ENCODE measurements at places on chromosomes 12 and 14. TPM values are rescaled to one million over a fixed set of nuclear protein-coding genes. Genes with fewer than 3 reads are reported as not detected.

Gene SDSL
- total RNA-seq, result 0.85 TPM

Gene SPIC
- total RNA-seq, result not detected

DNA sequence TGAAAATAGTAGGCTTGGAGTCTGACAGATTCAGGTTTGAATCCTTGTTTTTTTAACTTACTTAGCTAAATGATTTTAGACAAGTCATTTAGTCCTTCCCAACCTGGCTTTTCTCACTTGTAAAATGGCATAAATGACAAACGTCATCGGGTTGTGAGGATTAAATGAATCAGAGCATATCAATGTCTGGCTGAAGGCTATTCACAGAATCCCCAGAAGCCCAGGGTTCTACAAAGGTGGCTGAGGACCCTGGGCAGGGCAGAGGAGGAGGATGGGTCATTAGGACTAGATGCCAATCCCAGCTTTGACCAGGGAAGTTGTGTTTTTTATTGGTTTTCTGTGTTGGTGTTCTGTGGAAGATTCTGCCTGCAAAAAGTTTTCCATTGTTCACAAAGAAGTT, 7.6 kb upstream of the PTPRB start:
- DNase-seq, result no peak
- H3K27me3 ChIP-seq, result peaks cover 12% of the 10 kb centered on the region
- no peak overlapping the region for H3K4me3 ChIP-seq
- H3K4me1 ChIP-seq, result peaks cover 3% of the 10 kb centered on the region
- no peak overlapping the region for H3K27ac ChIP-seq
- no peaks in the 10 kb centered on the region for H3K36me3 ChIP-seq

- H3K36me3 ChIP-seq, result no peaks in the 10 kb centered on the region
- no peak overlapping the region for H3K4me3 ChIP-seq
- DNase-seq, result no peak
- H3K4me1 ChIP-seq, result no peaks in the 10 kb centered on the region
- no peak overlapping the region for H3K27ac ChIP-seq
These were observed 566.4 kb upstream of the FLRT2 start for GRCh38 chr14:84963518-84963917.

- H3K4me3 ChIP-seq, result no peak overlapping the region
- no peak for DNase-seq
- H3K27ac ChIP-seq, result no peak overlapping the region
- no peaks in the 10 kb centered on the region for H3K4me1 ChIP-seq
These were observed 110.0 kb downstream of the FOXG1 start for GRCh38 chr14:28876572-28876945.
